ENCODE measurements at places on chromosomes 4 and X. TPM values are rescaled to one million over a fixed set of nuclear protein-coding genes. Genes with fewer than 3 reads are reported as not detected.
A peak's percentile ranks its signal among the peaks of the same experiment; 100 is the strongest.

- no peak overlapping the region for H3K27ac ChIP-seq
- H3K4me1 ChIP-seq = no peaks in the 10 kb centered on the region
- no peak overlapping the region for H3K4me3 ChIP-seq
- DNase-seq = no peak
- H3K27me3 ChIP-seq = no peaks in the 10 kb centered on the region
Observed at GRCh38 chrX:124347242-124347641, 879 bp downstream of the SH2D1A start.

DNA sequence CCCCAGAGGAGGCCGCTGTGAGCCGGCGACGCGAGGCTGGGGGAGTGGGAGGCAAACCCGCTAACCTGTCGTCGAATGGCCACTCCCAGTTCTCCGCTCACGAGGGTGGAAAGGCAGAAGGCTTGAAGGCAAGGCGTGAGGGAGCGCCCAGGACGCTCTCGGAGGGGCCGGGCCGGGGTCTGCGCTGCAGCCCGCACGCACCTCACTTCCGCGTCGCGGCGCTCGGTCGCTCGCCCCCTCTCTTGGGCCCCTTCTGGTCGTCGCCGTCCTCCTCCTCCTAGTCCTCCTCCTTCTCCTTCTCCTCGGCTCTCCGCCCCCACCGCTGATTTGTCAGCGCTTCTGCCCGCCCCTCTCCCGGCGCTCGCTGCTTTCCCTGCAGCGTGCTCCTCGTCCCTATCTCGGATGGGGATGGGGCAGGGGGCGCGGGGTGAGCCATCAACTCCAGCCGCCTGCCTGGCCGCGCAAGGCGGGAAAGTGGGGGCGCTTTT, at the start of gene SNCA:
TSS of gene SNCA (minus strand) at position 265 of the 488 bp plus-strand sequence. CDS start 1,494 bp downstream, outside the sequence.
- H3K4me3 ChIP-seq = peak within 1 kb of the TSS; percentile 49
- peaks cover 16% of the 10 kb centered on the region for H3K27me3 ChIP-seq
- no peak within 1 kb of the TSS for H3K27ac ChIP-seq
- H3K4me1 ChIP-seq = no peaks in the 10 kb centered on the region

DNA sequence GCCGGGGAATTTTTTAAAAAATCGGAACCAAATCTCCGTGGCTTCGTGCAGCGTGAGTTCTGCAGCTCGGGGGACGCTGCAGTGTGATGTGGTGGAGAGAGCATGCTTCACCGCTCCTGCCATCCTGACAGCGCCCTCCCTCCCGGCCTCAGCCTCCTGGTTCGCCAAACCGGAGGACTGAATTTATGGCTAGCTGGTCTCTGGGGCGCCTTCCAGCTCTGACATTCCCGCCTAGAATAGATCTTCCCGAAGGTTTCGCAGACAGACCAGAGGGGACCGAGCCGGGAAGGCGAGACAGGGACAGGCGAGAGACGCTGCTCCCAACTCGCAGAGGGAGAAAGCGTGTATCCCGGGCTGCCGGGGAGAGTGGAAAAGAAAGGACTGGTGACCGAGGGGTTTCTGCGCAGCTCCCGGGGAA, 25.9 kb downstream of the HOPX start:
- peak; percentile 34 for DNase-seq
- no peaks in the 10 kb centered on the region for H3K4me1 ChIP-seq
- H3K27me3 ChIP-seq = peaks cover 8% of the 10 kb centered on the region
- no peaks in the 10 kb centered on the region for H3K36me3 ChIP-seq
- H3K4me3 ChIP-seq = peak overlapping the region; percentile 44

DNA sequence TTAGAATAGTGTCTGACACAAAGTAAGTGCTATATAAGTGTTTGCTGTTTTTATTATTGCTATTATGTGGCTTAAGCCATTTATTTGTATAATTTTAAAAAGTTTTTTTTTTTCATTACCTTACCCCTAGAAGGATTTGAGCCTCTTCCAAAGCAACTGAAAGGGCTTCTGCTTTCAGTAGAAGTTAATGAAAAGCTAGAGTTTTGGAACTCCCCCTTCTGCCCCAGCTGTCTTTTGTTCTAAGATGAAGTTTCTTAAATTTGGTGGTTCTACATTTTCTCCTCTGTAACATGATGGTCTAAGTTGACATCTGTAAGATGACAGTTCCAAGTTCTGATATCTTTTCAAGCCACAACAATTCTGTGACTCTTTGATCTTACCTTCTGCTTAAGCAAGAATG, 30.3 kb downstream of the FHIP1A start:
- H3K36me3 ChIP-seq = no peaks in the 10 kb centered on the region
- no peaks in the 10 kb centered on the region for H3K4me1 ChIP-seq
- H3K27ac ChIP-seq = no peak overlapping the region
- DNase-seq = no peak
- no peak overlapping the region for H3K4me3 ChIP-seq

DNA sequence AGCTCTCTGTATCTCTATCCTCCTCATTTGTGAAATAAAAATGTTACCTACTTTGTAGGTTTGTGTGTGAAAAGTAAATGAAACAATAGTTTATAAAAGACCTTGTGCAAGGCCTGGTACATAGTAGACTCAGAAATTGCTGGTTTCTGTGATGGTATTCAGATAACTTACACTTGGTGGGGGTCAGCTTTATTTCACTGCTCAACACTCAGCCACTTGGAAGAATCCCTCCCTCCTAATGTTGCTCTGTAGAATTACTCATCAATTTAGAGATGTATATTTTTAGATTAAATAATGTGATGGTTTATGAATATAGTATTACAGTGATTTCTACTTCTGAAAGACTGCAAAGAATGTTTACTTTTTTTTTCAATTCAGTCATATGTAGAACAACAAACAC, 32.7 kb downstream of the SMARCAD1 start:
- H3K4me1 ChIP-seq = no peaks in the 10 kb centered on the region
- H3K27me3 ChIP-seq = no peaks in the 10 kb centered on the region
- no peak overlapping the region for H3K27ac ChIP-seq
- H3K4me3 ChIP-seq = no peak overlapping the region

- H3K27ac ChIP-seq = no peak overlapping the region
- peaks cover 15% of the 10 kb centered on the region for H3K27me3 ChIP-seq
- no peak overlapping the region for H3K4me3 ChIP-seq
- DNase-seq = peak; percentile 0
Observed at GRCh38 chrX:23332101-23332887, 2.4 kb upstream of the PTCHD1 start.

GRCh38 chrX:2311501-2311900, 189.3 kb downstream of the DHRSX start:
- H3K27ac ChIP-seq = no peak overlapping the region
- peak; percentile 33 for DNase-seq
- no peaks in the 10 kb centered on the region for H3K4me1 ChIP-seq
- no peaks in the 10 kb centered on the region for H3K36me3 ChIP-seq

DNA sequence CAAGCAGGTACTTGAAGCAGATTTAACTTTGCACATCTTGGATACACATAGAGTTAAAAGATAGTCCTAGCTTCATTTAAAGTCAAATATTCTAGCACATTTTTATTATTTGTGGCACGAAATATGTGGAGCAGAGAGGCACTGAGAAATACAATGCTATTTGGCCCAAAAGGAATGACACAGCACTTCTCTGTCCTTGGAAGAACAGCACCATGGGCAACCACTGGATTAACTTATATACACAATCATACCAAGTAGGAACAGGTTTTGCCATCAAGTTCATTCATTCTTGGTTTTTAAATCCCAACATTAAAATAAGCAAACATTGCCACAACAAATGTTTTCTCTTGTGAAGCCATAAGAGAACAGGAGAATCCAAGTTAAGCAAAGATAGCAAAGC, 924 bp upstream of the ENAM start:
- no peak for DNase-seq
- no peak overlapping the region for H3K27ac ChIP-seq
- no peak overlapping the region for H3K4me3 ChIP-seq
- no peaks in the 10 kb centered on the region for H3K27me3 ChIP-seq

- no peak overlapping the region for H3K4me3 ChIP-seq
- no peaks in the 10 kb centered on the region for H3K27me3 ChIP-seq
- no peak for DNase-seq
- H3K4me1 ChIP-seq = no peaks in the 10 kb centered on the region
Observed at GRCh38 chr4:108446556-108446955, 173.8 kb upstream of the RPL34 start.

DNA sequence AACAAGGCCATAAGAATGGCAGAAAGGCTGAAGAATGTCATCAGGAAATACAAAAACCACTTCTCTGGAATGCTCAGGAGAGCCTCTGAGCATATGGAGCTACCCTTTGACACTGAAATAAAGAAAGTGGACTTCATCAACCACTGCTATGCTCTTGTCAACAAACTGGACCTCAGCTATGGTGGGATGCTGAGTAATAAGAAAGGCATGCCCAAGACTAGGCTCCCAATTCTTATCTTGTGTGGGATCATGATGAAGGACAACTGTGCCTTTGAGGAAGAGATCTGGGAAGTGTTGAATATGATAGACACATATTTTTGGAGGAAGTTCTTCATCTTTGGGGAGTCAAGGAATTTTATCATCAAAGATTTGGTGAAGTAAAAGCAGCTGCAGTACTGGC, 86.9 kb upstream of the MAGEB16 start:
- no peaks in the 10 kb centered on the region for H3K27me3 ChIP-seq
- H3K36me3 ChIP-seq = no peaks in the 10 kb centered on the region
- DNase-seq = peak; percentile 65
- no peak overlapping the region for H3K4me3 ChIP-seq

GRCh38 chr4:165737309-165737972, 135.6 kb upstream of the TLL1 start:
- H3K4me1 ChIP-seq = no peaks in the 10 kb centered on the region
- no peak overlapping the region for H3K4me3 ChIP-seq
- H3K27me3 ChIP-seq = no peaks in the 10 kb centered on the region
- no peak for DNase-seq

DNA sequence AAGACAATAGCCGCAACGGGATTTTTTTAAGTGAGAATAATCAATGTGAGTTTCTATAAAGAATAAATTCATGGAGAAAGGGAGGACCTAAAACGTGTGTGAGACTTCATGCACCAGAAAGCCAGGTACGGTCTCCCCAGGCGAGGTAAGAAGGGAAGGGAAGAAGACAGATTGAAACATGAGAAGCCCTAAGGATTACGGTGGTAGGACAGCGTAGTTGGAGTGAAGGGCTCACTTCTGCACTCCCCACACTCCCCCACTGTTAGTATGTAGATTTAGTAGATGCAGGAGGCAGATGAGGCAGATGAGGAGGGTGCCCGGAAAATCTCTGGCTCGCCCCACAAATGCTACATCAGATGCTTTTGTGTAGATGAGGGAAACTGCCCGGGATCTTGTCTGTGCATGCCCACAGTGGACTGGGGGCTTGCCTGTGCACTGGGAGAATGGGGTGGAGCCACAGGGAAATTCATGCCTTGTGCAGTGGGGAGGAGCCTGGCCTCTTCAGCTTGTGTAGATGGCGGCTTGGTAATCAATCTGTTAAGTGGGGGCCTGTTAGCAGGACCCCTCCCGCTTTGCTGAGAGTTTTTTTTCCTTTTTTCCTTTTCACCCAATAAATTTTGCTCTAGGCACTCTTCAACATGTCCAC, 1544.5 kb upstream of the TENM3 start:
- no peaks in the 10 kb centered on the region for H3K4me1 ChIP-seq
- H3K4me3 ChIP-seq = no peak overlapping the region
- H3K27ac ChIP-seq = no peak overlapping the region
- DNase-seq = no peak

DNA sequence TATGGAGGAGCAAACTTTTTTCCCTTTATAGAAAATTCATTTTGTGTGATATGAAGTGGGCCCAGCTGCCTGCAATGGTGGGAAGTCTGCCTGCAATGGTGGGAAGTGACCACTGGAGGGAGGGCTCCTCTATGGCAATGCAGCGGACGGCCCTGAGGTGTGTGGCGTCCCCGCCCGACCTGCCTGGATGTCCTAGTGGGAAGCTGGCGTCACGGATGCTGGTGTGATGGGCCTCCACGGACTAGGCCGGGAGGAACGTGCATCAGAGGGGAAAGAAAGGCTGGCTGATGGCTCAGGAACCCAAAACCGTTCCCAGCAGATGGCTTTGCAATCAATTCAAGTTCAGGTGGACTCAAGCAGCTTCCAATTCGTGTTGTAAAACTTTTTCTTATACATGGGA, 177.9 kb downstream of the AFAP1 start:
- peak; percentile 69 for DNase-seq
- H3K27ac ChIP-seq = no peak overlapping the region
- H3K4me3 ChIP-seq = no peak overlapping the region

GRCh38 chrX:111283446-111283845, 13.2 kb upstream of the CAPN6 start:
- no peak overlapping the region for H3K27ac ChIP-seq
- no peak overlapping the region for H3K4me3 ChIP-seq
- DNase-seq = no peak
- H3K36me3 ChIP-seq = no peaks in the 10 kb centered on the region
- no peaks in the 10 kb centered on the region for H3K4me1 ChIP-seq

DNA sequence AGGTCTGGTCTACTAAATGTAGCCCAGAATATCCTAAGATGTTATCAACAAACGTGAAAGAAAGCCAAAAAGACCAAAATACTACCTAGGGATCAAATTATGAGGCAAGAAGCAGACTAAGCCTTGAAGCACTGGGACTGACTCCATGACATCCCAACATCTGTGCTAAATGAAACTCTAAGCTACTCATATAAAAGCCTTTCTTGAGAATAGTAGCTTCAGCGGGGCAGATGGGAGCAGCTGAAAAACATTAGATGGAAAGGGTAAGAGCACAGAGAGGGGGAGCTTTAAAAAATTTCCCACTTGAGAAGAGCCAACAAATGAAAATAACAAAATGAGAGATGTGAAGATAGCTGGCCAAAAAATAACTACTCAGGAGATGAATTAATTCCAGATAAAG, 81.7 kb downstream of the MAD2L1 start:
- H3K27me3 ChIP-seq = no peaks in the 10 kb centered on the region
- H3K36me3 ChIP-seq = no peaks in the 10 kb centered on the region
- no peak overlapping the region for H3K4me3 ChIP-seq

DNA sequence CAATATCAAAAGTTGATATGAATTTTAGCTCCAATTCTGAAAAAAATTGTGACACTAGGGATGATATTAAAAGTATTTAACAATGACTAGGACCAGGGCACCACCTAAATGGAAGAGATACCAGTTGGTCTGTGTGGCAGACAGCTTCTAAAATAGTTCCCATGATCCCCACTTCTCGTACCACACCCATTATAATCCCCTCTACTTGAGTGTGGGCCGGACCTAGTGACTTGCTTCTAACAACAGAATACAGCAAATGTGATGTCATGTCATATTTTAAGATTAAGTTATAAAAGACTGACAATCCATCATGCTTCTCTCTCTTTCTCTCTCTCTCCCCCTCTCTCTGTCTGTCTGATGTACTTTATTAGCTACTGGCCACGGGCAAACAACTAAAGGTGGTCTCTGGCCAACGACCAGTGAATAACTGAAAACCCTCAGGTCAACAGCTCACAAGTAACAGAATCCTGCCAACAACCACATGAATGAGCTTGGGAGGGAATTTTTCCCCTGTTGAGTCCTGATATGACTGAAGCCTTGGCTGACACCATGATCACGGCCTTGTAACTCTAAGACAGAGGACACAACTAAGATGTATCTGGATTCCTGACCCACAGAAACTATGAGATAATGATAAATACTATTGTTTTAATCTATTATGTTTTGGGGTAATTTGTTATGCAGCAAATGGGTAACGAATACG, 34.4 kb downstream of the FAM13A start:
- no peaks in the 10 kb centered on the region for H3K27me3 ChIP-seq
- H3K4me1 ChIP-seq = no peaks in the 10 kb centered on the region
- H3K36me3 ChIP-seq = no peaks in the 10 kb centered on the region
- H3K4me3 ChIP-seq = no peak overlapping the region
- no peak overlapping the region for H3K27ac ChIP-seq
- DNase-seq = no peak

The VEGFD gene
- 2.0 TPM for total RNA-seq

The RNF128 gene
- total RNA-seq = 8.1 TPM

The C4orf51 gene
- total RNA-seq = not detected

The DMP1 gene
- total RNA-seq = not detected

The SLC6A8 gene
- total RNA-seq = 9.8 TPM

The USP17L18 gene
- total RNA-seq = not detected

The RASGEF1B gene
- 0.51 TPM for total RNA-seq

The ACE2 gene
- not detected for total RNA-seq

Measured in fibroblast of lung (primary cell).